Adipocyte (in vitro differentiated cells): ENCODE measurements at places on chromosomes 16 and 17.

DNA sequence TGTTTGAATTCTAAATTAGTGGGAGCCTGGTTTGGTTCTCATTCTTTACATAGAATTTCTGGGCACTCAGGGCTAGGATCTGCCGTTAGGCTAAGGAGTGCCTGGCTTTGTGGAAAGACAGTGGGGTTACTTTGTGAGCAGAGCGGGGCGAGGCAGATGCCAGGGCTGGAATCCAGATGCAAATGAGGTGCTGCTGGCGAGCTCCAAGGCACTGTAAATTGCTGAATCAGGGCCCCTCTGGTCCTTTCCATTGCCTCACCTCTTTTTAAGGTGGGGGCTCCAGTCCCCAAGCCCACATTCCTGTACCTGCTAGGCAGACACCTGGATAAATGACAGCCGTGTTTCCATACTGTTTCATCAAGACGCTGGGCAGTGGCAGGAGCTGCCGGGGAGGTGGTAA lies 33.8 kb downstream of the PIPOX start:
- DNase-seq = no peak

GRCh38 chr16:58128711-58129096 lies 477 bp downstream of the CFAP20 start:
- peak; percentile 45 for DNase-seq

GRCh38 chr17:2782055-2782454 lies 14.2 kb upstream of the RAP1GAP2 start:
- no peak for DNase-seq

DNA sequence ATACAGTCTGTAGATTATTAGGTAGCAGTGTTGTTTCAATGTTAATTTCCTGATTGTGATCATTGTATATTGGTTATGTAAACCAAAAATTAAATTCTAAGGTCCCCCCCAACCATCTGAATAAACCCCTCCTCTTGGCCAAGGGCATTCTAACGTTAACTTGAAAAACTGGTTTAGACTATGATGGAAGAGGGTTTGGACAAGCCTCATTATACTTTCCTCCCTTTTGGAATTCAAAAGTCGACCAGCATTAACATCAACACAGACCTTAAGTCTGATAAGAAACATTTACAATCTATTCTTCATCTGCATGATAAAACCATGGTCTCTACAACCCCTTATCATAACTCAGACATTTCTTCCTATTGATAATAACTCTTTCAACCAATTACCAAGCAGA lies 20.6 kb upstream of the KIFC3 start:
- no peak for DNase-seq

- DNase-seq = no peak
Observed at GRCh38 chr16:8230497-8230896, 359.8 kb downstream of the TMEM114 start.

DNA sequence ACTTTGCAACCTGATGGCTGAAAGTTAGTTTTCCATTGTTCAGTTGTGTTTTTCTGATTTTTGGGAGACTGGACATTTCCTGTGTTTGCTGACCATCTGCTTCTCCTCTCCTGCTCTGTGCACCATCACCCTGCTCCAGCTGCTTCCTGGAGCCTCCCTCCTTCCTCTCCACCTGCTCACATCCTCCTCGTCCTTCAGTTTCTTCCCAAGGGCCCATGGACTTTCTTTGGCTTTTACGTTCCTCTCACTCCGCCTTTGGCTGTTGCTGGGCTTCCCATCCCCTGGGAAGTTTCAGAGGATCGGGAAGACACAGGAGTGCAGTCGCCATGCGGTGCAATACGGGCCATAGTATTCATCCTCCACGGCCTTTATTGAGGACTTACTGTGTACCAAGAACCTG lies 61.6 kb downstream of the TNFRSF13B start:
- DNase-seq = no peak

DNA sequence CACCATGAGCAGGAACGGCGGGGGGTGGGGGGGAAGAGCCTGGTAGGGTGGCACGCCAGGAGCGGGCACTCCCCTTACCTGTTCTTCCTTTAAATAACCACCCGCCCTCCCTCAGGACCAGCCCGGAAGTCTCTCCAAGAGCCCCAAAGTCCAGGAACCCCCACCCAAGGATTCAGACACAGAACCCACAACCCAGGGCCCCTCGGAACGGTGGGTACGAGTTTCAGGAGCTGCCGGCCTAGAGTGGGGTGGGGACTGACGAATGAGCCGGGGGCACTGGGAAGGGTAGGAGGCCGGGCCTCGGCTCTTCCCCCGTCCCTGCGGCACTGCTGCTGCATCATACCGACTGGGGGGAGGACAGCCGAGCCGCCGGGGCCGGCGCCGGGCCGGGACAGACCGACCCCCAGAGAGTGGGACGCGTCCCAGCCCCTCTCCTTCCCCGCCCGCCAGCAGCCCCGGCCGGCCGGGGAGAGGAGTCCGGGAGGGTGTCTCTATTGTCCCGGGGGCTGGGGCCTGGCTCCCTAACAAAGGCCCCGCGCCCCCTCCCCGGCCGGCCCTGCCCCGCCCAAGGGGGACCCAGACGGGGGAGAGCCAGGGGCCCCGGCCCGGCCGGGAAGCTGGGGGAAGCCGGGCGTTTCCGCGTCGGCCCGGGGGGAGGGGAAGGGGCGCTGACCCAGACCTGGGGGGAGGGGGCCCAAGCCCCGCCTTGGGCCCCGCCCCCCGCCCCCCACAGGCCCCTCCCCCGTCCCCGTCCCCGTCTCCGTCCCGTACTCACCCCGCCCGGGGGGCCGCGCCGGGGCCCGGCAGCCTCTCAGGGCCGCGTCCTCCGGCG lies 747 bp downstream of the ATXN7L3 start:
- peak; percentile 82 for DNase-seq

DNA sequence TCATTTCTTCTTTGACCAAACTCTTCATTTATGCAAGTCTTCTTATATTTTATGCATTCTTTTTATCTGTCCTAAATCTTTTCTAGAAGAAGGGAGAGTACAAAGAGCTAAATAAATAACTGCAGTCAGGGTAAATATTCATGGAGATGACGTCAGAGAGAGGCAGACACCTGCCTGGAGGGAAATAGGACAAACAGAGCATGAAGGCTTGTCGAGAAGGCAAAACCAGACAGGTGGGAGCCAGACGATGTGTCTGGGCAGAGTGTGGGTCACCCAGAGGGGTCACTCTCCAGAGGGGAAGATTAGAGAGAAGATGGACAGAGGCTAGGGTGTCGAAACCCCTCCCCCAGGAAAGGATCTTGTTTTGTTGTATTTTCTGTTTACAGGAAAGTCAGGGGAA lies 78.3 kb upstream of the RPL38 start:
- no peak for DNase-seq
